Activated T-helper 17 cell treated with anti-CD3 and anti-CD28 coated beads, Interleukin-2, amount 50 U/mL, for 72 hours (primary cell): ENCODE measurements at places on chromosomes 6 and 20. TPM values are rescaled to one million over a fixed set of nuclear protein-coding genes. Genes with fewer than 3 reads are reported as not detected.

GRCh38 chr20:48832405-48832730, 4.6 kb upstream of the PREX1 start:
- ATAC-seq, result no peak

- no peak for ATAC-seq
Observed at GRCh38 chr6:168609914-168610490, 169.0 kb downstream of the SMOC2 start.

The ASXL1 gene
- 164 TPM for total RNA-seq

DNA sequence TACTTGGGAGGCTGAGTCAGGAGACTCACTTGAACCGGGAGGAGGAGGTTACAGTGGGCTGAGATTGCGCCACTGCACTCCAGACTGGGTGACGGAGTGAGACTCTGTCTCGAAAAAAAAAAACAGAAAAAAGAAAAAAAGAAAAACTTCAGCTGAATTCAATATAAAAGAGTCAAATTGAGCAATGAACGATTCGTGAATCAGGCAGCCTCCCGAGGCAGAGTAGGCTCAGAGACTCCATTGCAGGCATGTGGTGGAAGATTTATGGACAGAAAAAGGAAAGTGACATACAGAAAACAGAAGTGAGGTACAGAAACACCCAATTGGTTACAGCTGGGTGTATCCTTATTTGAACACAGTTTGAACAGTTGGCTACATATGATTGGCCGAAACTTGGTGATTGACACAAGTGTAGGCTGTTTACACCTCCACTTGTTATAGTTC, 56.3 kb downstream of the HLA-DPB1 start:
- ATAC-seq, result no peak

GRCh38 chr20:34512266-34512954, 3.8 kb upstream of the DYNLRB1 start:
- ATAC-seq, result no peak

GRCh38 chr6:168101590-168102314, 22.7 kb upstream of the FRMD1 start:
- ATAC-seq, result no peak

The ERVFRD-1 gene
- total RNA-seq, result 0.11 TPM

- no peak for ATAC-seq
Observed at GRCh38 chr6:139708337-139709199, 334.1 kb upstream of the CITED2 start.
